ENCODE measurements at places on chromosomes 7 and 10.

GRCh38 chr10:104036518-104037260 lies 49.0 kb downstream of the COL17A1 start:
- no peak for DNase-seq

GRCh38 chr10:24152270-24152669 lies 56.7 kb upstream of the KIAA1217 start:
- no peak for DNase-seq

DNA sequence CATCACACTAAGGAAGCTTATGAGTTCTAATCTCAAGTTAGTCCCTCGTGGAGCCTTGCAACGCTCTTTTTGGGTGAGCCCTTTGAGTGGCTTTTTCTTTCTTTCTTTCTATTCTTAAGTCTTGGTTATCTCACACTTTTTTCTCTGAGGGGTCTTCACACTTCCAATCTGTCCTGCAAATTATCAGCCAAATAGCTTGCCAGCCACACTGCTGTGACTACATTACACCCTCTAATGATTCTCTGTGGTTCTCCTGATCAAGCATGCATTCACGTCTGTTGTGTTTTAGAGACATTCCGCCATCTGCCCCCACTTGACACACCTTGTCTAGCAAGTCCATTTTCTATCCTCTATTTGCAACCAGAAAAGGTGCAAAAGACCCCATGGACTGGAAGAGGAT lies 340.2 kb downstream of the THSD7A start:
- DNase-seq: no peak

GRCh38 chr7:5619419-5620130 lies 161.9 kb downstream of the RNF216 start:
- no peak for DNase-seq

DNA sequence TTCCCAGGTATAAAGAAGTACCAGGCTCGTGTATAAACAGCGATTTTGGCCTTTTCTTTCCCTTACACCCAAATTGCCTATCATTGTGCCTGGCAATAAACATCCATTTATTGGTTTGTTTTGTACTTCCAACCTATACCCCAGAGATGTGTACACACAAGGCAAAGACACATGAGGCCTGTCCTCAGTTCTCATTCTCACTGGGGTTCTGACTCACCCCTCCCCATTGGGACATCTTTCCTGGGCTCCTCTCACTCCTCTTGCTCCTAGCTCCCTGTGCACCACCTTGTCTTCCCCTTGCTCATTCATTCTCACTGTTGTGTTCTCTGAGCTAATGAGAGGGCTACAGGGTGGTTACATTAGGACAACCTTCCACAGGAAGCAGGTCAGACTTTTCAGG lies 240.7 kb downstream of the ANK3 start:
- DNase-seq: no peak

DNA sequence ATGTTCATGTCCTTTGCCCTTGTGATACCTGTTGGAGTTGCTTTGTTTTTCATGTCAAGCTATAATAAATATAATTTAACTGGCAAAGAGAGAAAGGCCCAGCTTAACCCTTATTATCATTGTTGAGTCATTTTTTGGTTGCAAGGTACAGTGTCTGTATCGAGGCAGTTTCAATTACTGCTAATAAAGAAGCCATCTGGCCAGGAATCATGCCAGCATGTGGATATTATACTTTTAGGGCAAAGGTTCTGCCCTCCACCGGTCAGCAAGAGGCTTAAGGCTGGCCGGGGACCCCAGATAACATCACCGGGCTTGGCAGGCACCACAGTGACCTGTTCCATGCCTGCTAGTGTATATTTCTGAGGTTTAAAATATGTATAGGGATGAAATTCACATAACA lies 9.0 kb upstream of the CYP3A4 start:
- DNase-seq: no peak

GRCh38 chr7:51213618-51214017 lies 103.0 kb downstream of the COBL start:
- no peak for DNase-seq

Data from skeletal muscle cell (primary cell).